ENCODE measurements at places on chromosomes 2 and 18.
A peak's percentile ranks its signal among the peaks of the same experiment; 100 is the strongest.

DNA sequence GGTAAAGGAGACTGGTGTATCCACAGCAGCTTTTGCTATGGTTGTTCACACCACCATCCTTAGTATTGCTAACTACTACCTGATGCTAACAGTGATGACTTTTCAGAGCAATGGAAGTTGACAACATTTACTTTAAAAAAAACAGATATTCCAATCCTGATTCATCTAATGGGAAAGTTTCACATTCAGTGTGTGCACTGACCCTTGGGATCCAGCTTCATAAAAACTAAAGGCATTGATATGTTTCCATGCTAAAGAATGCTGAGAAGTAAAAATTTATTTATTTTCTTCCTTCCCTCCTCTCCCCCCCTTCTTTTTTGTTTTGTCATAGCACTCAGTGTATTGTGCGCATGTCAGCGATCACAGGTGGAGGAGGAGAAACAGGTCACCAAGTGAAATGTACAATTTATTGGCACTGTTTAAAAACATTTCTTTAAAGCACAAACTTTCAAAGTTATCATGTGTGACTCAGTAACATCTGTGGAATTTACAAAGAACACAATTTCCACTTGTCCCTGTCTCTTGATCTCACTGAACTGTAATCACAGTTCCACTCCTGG, 229.9 kb downstream of the ALK start:
- DNase-seq = no peak
- H3K27ac ChIP-seq = no peak overlapping the region

DNA sequence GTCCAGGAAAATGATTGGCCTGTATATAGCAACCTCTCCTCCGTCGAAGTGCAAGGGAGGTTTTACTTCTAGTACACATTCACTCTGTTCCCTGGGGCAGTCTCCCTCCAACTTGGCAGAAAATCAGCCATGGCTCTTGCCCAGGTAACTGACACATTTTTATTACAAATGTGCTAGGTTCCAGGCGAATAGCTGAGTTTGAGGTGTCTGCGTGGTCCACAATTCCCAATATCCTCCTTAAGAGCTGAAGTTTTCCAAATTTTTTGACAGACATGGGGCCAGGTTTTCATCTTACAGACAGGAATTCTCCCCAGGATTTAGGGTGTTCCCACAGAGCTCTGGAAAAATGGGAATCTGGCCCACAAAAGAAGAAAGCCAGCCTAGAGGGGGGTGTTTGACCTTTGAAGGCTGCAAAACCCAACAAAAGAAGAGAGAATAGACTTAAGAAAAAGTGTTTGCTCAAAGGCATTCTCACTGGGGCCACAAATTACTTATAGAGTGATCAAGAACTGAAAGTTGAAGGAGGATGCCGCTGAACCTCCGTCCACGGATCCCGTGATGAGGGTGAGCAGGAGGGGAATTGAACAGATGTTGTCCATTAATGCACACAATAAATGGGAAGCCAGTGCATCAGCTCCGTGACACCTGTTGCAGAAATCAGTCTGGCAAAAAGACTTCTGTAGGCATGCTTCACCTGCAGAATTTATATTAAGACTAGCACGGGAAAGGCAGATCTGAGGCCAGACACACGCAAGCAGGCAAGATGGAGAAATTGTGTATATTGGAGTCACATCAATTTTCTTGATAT, 242.3 kb upstream of the COPS8 start:
- no peaks in the 10 kb centered on the region for H3K4me1 ChIP-seq
- H3K27ac ChIP-seq = no peak overlapping the region
- no peak overlapping the region for H3K4me3 ChIP-seq

DNA sequence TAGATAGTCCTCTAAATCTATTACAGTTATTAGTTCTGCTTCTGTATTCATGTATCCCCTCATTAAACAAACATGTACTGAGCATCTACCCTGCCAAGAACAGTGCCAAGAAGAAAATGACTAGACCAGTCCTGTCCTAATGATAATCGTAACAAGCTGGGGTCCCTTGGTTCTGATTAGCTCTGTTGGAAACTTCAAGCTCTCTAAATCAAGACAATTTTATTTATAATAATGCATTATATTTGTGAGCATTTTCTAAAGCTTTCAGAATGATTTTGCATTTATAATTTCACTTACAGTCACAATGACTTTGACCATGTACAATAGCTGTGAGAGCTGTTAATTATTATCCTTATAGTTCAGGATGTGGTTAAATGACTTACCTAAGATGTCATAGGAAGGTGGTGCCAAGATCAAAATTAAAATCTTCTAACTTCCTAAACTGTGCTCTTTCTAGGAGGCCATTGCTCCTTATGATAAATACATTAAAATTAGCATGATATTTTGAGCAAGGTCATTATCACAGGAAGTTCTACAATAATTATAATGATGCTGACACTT, 336.5 kb upstream of the SLC39A10 start:
- H3K27ac ChIP-seq = no peak overlapping the region
- no peaks in the 10 kb centered on the region for H3K36me3 ChIP-seq
- no peaks in the 10 kb centered on the region for H3K27me3 ChIP-seq
- H3K4me3 ChIP-seq = no peak overlapping the region
- DNase-seq = no peak

- no peaks in the 10 kb centered on the region for H3K36me3 ChIP-seq
- H3K27me3 ChIP-seq = no peaks in the 10 kb centered on the region
- no peak overlapping the region for H3K4me3 ChIP-seq
- H3K27ac ChIP-seq = no peak overlapping the region
- no peak for DNase-seq
Observed at GRCh38 chr18:30727849-30728248, 314.7 kb downstream of the DSC3 start.

DNA sequence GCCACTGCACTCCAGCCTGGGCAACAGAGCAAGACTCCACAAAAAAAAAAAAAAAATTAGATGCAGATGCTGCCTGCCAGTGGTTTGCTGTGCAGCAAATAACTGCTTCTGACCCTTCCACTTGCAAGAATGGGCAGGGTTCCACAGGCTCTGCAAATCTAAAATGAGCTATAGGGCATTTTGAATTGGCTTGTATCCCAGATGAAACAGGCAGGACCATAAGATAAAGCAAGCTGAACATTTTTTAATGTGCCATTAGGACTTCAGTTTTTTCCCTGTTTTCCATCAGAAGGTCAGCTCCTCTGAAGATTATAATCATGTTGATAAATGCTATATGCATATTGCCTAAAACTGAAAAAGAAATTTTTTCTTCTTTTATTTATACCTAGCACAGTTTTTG, 15.7 kb upstream of the FZD7 start:
- H3K4me1 ChIP-seq = no peaks in the 10 kb centered on the region
- DNase-seq = no peak
- H3K4me3 ChIP-seq = no peak overlapping the region
- no peaks in the 10 kb centered on the region for H3K36me3 ChIP-seq
- H3K27me3 ChIP-seq = no peaks in the 10 kb centered on the region
- no peak overlapping the region for H3K27ac ChIP-seq

DNA sequence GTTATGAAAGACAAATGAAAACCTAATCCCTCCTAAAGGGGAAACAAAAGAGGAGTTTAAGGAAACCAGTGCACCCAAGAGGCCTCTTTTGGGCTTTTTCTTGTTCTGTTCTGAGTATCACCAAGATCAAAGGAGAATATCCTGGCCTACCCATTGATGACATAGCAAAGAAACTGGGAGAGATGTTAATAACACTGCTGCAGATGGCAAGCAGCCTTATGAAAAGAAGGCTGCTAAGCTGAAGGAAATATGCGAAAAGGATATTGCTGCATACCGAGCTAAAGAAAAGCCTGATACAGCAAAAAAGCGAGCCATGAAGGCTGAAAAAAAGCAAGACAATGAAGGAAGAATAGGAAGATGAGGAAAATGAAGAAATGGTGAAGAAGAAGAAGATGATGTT, 23.6 kb upstream of the STAT4 start:
- H3K27ac ChIP-seq = no peak overlapping the region
- H3K4me1 ChIP-seq = peaks cover 14% of the 10 kb centered on the region
- H3K27me3 ChIP-seq = no peaks in the 10 kb centered on the region
- no peak overlapping the region for H3K4me3 ChIP-seq
- H3K36me3 ChIP-seq = no peaks in the 10 kb centered on the region

DNA sequence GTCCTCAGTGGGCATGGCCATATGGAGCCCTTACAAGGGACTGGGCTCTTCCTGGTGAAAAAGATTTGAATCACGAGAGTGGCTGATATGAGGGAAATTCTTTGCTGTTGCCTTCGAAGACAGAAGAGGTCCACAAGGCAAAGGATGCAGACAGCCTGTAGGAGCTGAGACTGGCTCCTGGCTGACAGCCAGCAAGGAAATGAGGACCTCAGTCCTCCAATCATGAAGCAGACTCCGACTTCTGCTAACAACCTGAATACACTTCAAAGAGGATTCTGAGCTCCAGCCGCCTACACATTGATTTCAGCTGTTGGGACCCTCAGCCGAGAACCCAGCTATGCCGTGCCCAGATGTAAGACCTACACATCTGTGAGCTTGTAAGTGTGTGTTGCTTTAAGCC, 3.0 kb upstream of the ST8SIA5 start:
- H3K4me3 ChIP-seq = no peak overlapping the region
- DNase-seq = no peak
- no peaks in the 10 kb centered on the region for H3K36me3 ChIP-seq
- no peaks in the 10 kb centered on the region for H3K4me1 ChIP-seq
- no peak overlapping the region for H3K27ac ChIP-seq

DNA sequence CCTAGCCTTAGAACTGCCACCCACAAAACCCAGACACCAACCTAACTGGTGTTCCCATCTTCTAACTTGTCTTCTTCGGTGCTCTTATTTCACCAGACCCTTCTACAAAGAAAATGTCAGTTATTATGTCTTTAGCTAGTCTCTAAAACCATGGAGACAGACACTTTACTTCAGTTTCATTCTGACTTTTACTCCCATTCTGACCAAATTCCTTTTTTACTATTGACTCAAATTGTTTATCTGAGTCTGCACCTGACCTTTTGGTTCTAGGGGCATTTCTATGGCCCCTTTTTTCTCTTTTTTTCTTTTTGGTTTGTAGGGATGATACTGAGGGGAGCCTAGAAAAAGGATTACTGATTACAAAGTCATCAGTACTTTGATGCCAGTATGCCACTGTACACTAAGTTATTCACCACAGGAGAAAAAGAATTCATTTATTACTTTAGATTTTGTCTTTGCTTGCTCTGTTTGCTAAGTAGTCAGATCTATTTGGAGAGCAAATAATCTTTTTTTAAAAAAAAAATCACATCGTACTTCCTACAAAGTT, 6.8 kb upstream of the SLC1A4 start:
- no peak overlapping the region for H3K4me3 ChIP-seq
- H3K27ac ChIP-seq = peak overlapping the region; percentile 6
- no peaks in the 10 kb centered on the region for H3K36me3 ChIP-seq
- H3K27me3 ChIP-seq = no peaks in the 10 kb centered on the region

DNA sequence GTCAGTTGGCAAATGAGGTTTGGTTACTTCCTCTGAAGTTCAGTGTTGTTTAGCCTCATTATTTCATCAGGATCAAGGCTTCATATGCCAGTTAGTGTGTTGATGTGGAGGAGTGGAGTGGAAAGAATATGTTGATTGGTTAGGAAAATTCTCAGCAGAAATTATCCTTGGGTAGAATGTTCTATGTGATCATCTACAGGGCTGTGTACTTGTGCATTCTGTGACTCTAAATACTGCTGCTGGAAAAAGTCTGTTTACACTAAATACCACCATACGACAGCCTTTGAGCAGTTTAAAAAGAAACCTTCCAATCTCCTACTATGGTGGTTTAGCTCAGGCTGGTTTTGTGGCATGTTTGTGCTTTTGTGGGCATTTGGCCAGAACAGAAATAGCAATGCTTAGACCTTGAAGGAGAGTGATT, 25.8 kb downstream of the CAB39 start:
- DNase-seq = no peak
- H3K4me3 ChIP-seq = peak overlapping the region; percentile 0
- peak overlapping the region; percentile 17 for H3K27ac ChIP-seq
- H3K27me3 ChIP-seq = no peaks in the 10 kb centered on the region
- peaks cover 23% of the 10 kb centered on the region for H3K4me1 ChIP-seq

DNA sequence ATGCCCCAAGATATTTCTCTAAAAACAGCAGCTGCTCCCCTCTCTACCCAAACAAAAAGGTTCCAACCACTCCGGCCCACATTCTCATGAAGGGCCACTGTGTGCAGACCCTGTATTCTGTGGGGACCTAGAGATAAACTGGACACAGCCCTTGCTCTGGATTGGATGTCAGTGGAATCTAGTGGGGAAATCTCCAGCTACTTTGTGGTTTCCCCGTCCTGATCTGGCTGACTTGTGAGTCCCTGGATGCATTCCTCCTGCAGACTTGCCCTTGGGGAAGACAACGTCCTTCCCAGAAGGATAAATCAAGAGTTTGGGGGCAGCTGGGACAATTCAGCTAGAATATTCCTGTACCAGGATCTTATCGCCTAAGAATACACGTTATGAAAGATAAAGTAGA, 151.1 kb downstream of the FSHR start:
- peaks cover 9% of the 10 kb centered on the region for H3K4me1 ChIP-seq
- no peaks in the 10 kb centered on the region for H3K36me3 ChIP-seq
- DNase-seq = no peak
- no peaks in the 10 kb centered on the region for H3K27me3 ChIP-seq

DNA sequence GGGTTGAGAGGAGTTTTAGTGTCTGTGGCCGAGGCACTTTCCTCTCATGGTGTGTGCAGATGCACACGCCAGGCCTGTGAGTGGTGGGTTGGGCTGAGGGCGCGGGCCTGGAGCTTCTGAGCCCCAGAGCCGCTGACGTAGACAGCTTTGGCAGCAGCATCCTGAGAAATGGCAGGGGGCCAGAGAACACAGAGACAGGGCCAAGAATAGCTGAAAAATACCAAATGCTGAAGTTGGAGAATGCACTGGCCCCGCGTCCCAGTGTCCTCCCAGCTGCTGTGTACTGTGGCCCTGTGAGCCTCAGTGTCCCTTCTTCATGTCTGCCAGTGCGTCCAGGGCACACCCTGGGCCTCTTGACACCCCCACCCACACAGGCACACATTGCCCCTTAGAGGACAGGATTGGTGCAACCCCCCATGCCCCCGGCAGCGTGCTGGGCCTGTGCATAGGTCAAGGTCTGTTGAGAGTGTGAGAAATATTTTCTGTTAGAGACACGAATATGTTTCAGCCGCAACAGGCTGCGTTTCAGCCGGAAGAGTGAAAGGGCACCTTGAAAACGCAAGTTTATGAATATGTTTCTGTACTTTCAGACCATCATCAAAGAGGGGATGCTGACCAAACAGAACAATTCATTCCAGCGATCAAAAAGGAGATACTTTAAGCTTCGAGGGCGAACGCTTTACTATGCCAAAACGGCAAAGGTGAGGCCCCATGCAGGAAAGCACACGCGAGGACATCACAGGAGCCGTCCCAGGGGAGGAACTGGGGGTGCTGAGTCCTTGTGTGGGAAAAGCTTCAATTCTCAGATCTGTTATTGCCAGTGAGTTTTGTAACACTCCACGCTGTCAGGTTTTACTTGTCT, 33.6 kb downstream of the DGKD start:
- H3K36me3 ChIP-seq = peaks cover 6% of the 10 kb centered on the region
- H3K4me1 ChIP-seq = peaks cover 34% of the 10 kb centered on the region
- no peak overlapping the region for H3K4me3 ChIP-seq
- H3K27me3 ChIP-seq = no peaks in the 10 kb centered on the region

GRCh38 chr2:130391872-130392670, 36.2 kb downstream of the PTPN18 start:
- H3K27ac ChIP-seq = peak overlapping the region; percentile 64
- no peaks in the 10 kb centered on the region for H3K36me3 ChIP-seq
- peaks cover 30% of the 10 kb centered on the region for H3K4me1 ChIP-seq
- H3K27me3 ChIP-seq = no peaks in the 10 kb centered on the region
- peak overlapping the region; percentile 79 for H3K4me3 ChIP-seq

GRCh38 chr18:24031916-24032315, 17.4 kb downstream of the TTC39C start:
- H3K27me3 ChIP-seq = no peaks in the 10 kb centered on the region
- no peak overlapping the region for H3K27ac ChIP-seq

- H3K4me3 ChIP-seq = no peak overlapping the region
- H3K36me3 ChIP-seq = no peaks in the 10 kb centered on the region
- H3K27ac ChIP-seq = no peak overlapping the region
- no peaks in the 10 kb centered on the region for H3K4me1 ChIP-seq
- DNase-seq = no peak
- H3K27me3 ChIP-seq = no peaks in the 10 kb centered on the region
Observed at GRCh38 chr2:200129721-200130462, 174.5 kb downstream of the MAIP1 start.

Data from GM12878 (cell line).